ENCODE measurements at places on chromosomes 11 and 22.

- no peak for DNase-seq
These were observed 12.1 kb upstream of the APOA1 start for GRCh38 chr11:116849486-116849885.

DNA sequence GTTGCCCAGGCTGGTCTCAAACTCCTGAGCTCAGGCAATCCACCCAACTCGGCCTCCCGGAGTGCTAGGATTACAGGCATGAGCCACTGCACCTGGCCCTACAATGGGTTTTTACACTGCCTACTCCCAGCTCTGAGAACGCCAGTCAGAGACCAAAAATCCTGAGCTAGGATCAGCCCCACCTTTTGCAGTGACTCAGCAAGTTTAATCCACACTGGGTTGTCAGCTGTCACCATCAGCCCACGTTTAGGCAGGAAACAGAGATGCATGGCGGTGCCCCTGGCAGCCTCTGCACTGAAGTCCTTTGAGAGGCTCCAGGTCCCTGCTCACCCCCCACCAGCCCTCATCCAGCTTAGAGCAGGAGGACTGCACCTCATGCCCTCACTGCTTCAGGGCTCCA lies 117.6 kb downstream of the ARHGAP8 start:
- no peak for DNase-seq

DNA sequence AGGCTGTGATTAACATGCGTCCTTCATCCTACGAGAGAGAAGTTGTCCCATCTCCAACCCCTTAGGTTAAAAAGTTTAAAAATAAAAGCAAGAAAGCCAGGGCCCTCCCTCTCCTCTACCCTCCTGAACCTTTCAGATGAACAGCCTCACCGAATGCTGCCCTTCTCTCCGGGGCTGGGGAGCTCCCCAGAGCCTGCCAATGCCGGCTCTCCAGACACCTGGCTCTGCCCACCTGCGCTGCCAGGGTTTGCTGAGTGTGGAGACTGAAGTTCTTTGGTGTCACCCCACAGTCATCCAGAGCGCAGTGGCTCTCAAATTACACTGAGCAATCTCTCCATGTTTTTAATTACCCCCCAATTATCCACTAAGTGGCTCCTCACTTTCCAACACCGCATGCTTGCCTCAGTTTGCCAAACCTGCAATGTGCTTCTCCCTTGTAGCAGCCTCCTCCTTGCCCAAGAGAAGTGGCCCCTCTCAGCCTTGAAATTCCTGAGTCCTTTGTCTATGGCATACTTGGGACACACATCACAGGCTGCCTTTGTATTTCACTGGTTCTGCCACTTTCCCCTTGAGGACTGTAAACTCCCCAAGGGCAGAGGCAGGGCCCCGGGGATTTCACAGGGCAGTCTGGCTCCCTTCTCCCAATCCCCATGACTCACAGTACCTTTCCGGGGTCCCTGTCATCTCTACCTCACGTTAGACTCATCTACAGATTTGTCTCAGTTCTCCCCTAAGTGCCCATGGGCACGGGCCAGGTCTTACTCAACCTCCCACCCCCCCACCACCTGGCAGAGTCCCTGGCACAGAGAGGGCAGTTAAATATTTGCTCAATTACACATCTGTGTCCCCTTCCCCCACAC lies 2.0 kb downstream of the MYH9 start:
- DNase-seq: peak; percentile 76

GRCh38 chr11:100825626-100826025 lies 138.5 kb downstream of the ARHGAP42 start:
- DNase-seq: no peak

GRCh38 chr11:117547195-117547850 lies 219.7 kb downstream of the CEP164 start:
- DNase-seq: no peak

GRCh38 chr11:3014943-3015342 lies 22.8 kb upstream of the NAP1L4 start:
- DNase-seq: no peak

GRCh38 chr11:80916173-80916798 lies 1475.5 kb upstream of the TENM4 start:
- DNase-seq: no peak

DNA sequence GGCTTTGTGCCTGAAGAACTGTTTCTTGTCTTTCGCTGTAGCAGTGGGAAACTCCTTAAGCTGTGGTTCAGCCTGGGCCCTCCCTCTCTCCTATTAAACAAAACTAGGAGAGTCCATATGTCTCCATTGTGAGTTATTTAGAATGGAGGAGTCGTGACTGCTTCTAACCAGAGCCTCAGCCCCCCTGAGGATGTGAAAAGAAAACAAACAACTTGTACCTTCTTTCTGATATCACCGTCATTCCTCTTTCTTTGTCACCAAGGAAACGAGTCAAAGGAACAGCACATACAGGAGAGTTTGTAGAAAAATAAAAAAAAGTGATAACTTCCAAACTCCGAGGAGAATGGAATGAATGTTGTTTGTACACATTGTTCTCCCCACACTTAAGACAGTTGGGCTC lies 11.6 kb upstream of the EXT2 start:
- no peak for DNase-seq

- no peak for DNase-seq
These were observed 61.1 kb downstream of the GGTLC2 start for GRCh38 chr22:22705328-22706100.

GRCh38 chr11:11798586-11799438 lies 43.0 kb upstream of the USP47 start:
- peak; percentile 88 for DNase-seq

DNA sequence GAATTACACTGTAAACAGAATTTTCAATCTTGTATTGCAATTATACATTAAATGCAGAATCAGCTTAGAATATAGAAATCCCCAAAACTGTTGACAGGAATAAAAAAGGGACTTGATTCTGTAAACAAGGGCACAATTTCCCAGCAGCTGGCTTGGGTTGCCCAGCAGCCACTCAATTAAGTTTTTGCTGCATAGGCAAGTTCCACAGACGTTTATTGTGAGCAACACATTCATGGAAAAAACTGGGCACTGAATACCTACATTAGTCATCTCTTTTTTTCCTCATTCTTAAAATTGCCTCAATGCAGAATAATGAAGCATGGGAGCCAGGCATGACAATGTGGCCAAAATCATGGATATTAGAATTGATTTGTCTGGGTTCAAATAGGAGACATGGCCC lies 421.8 kb upstream of the ANO5 start:
- DNase-seq: no peak

DNA sequence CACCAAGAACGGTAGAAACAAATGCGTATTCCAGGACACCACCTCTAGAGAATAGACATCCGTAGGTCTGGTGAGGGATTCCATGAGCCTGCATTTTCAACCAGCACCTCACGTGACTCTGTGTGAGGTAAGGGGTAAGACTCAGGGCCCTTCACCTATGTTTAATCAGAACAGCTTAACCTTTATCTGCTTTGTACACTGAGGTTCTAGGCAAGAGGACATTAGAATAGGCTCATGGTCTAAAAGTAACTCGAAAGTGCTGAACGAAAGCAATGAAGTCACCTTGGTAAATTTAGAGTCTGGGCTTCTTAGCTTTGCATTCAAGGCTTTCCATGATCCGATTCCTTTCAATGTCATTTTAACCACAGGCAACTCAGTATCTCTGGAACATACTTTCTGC lies 270.5 kb upstream of the CADM1 start:
- no peak for DNase-seq

GRCh38 chr11:111019871-111020670 lies 225.5 kb upstream of the POU2AF2 start:
- DNase-seq: no peak
